ENCODE measurements at places on chromosomes 7 and 10.

- DNase-seq, result no peak
- H3K36me3 ChIP-seq, result no peaks in the 10 kb centered on the region
- no peak overlapping the region for H3K4me3 ChIP-seq
- no peaks in the 10 kb centered on the region for H3K4me1 ChIP-seq
- H3K27ac ChIP-seq, result no peak overlapping the region
Measured at GRCh38 chr7:146096994-146097393, 19.6 kb upstream of the CNTNAP2 start.

GRCh38 chr10:6699336-6699735 is 119.3 kb upstream of the PRKCQ start:
- peaks cover 11% of the 10 kb centered on the region for H3K27me3 ChIP-seq
- H3K27ac ChIP-seq, result no peak overlapping the region
- H3K4me3 ChIP-seq, result no peak overlapping the region
- no peaks in the 10 kb centered on the region for H3K36me3 ChIP-seq
- no peaks in the 10 kb centered on the region for H3K4me1 ChIP-seq

- H3K27me3 ChIP-seq, result peaks cover 2% of the 10 kb centered on the region
- H3K36me3 ChIP-seq, result no peaks in the 10 kb centered on the region
- no peak overlapping the region for H3K27ac ChIP-seq
- H3K4me1 ChIP-seq, result no peaks in the 10 kb centered on the region
- no peak overlapping the region for H3K4me3 ChIP-seq
Measured at GRCh38 chr7:26642416-26642815, 222.0 kb downstream of the SKAP2 start.

- H3K4me3 ChIP-seq, result no peak overlapping the region
- H3K4me1 ChIP-seq, result no peaks in the 10 kb centered on the region
- peaks cover 5% of the 10 kb centered on the region for H3K27me3 ChIP-seq
- no peak overlapping the region for H3K27ac ChIP-seq
Measured at GRCh38 chr7:28300488-28300887, 111.8 kb upstream of the CREB5 start.

- no peak overlapping the region for H3K4me3 ChIP-seq
- H3K27ac ChIP-seq, result no peak overlapping the region
- H3K4me1 ChIP-seq, result no peaks in the 10 kb centered on the region
- DNase-seq, result no peak
- H3K36me3 ChIP-seq, result no peaks in the 10 kb centered on the region
- H3K27me3 ChIP-seq, result no peaks in the 10 kb centered on the region
Measured at GRCh38 chr7:70645279-70645678, 486.7 kb upstream of the GALNT17 start.

- peaks cover 8% of the 10 kb centered on the region for H3K27me3 ChIP-seq
- no peaks in the 10 kb centered on the region for H3K36me3 ChIP-seq
- no peak overlapping the region for H3K27ac ChIP-seq
- no peak overlapping the region for H3K4me3 ChIP-seq
- peak; percentile 57 for DNase-seq
Measured at GRCh38 chr10:118939211-118940007, 90.1 kb upstream of the NANOS1 start.

DNA sequence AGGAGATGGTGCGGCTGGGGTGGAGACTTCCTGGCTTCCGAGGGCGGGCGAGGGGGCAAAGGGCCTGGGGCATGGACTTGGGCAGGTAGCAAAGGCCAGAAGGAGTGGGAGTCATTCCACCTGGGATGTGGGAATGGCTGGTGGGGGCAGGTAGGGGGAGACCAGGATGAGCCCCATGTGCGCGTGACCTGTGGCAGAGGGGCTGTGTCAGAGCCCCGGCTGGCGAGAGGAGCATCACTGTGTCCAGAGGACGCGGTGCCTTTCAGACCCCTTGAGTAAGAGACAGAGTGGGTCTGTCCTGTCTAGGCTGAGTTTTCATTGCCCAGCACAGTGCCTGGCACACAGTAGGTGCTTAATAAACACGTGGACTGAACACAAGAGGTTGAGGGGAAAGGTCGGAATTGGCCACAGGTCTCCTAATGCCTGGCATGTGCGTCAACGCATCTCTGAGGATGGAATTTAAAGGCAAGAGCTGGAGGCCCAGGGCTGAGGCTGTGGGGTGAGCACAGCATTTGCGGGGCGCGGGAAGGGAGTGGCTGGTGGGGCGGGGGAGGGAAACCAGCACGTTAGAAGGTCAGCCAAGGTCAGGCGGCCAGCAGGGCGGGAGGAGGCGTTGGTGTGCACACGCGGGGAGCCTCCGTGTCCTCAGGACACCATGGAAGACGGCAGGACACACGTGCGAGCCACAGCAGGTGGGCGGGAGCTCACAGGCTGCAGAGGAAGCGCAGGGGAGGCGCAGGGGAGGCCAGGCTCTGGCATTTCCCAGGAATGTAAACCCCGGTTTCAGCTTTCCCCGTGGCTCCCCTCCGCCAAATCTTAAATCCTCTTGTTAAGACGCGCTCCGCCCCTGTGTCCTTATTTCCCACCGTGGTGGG is 51.8 kb downstream of the CUX1 start:
- H3K4me1 ChIP-seq, result no peaks in the 10 kb centered on the region
- no peak for DNase-seq
- no peaks in the 10 kb centered on the region for H3K27me3 ChIP-seq
- H3K4me3 ChIP-seq, result no peak overlapping the region

Data from CD4-positive, CD25-positive, alpha-beta regulatory T cell (primary cell).